ENCODE measurements at places on chromosomes 3 and 15.

GRCh38 chr15:41597787-41598186, 38.8 kb downstream of the TYRO3 start:
- no peak for DNase-seq

DNA sequence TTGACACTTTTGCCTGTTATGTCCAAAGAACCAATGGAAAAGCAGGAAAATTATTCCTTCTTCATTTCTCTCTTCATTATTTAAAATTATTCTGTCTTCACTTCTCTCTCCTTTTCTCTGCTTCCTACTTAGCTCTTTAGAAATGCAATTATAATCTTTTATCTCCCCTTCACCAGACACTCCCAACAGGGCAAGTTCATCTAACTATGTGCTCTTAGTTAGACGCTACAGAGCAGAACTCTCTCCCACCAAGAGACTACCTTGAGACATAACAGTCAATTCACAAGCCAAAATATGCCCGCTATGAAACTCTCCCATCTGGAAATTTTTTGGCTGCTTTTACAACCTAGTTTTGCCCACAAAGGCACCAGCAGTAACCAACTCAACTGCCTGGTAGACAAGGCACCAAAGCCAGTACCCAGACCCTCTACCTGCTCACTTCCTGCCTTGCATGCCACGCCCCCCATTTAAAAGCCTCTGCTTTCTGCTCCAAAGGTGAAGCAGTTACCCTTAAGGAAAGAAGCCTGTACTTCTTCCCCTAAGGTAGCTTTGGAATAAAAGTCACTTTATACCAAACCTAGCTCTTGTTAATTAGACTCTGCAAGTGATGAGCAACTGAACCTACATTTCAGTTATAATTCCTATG, 28.1 kb downstream of the CCRL2 start:
- DNase-seq: no peak

DNA sequence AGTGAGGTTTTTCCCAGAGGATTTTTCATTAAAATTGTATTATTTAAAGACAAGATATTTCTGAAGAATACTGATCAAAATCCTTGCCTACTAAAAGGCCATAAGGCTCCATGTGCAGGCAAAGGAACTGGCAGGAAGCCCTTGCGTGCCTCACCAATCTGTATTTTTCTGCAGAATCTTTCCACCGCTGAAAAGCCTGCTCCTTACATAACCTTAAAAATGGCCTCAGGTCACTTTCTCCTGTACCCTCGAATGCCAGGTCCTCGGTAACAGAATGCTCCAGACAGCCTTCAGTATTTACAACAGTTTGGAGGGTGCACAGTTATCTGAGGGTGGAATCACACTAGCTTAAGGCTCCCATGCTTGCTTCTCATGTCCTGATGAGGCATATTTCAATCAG, 3.2 kb downstream of the MORC1 start:
- DNase-seq: no peak

- DNase-seq: no peak
Observed at GRCh38 chr15:50758712-50759205, 6.7 kb downstream of the SPPL2A start.

DNA sequence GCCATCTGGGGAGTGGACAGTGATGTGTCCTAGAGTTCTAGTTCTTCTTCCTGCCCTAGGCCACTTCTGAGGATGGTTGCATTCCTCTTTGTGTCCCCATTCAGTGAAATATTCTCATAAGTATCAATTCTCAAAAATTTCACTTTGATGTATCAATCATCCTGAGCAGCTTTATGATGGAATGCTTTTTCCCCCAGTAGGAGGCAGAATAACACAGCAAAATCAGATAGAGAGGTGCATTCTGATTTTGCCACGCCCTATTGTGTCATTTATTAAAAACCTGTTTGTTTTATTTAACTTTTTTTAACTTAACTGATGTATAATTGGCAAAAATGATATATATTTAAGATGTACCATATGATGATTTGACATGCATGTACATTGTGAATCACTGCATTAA, 656.0 kb upstream of the GRM7 start:
- DNase-seq: no peak

DNA sequence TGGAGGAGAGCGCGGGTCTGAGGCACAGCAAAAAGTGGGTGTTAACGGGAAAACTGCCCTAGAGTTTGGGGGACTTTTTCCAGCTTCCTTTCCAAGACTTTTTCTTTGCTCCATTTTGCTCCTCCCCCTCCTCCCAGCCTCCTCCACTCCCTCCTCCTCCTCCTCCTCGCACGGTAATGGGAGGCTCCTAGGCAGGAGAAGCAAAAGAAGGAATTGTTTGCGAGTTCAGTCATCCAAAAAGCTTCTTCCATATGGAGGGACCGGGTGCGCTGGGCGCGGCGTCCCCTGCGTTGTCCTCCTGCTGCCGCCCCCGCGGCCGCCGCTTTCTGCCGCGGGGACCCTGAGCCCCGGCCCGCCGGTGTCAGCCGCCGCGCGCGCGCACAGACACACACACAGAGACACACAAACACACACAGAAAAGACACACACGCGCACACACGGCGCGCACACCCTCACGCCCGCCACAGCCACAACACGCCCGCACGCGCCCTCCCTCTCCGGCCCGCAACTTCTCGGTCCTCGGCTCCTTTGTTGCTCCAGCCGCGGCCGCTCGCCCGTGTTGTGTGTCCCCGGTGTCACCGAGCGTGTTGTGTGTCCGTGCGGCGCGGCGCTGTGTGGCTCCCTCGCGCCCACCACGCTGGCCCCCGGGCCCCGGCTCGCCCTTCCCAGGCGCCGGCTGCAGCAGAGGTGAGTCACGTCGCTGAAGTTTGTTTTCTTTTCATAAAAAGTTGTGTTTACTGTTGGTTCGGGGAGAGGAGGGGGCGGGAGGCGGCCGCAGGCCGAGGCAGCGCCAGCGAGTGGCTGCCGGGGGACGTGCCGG, at the start of gene BOC:
Gene BOC (plus strand): TSS at position 228 of the 820 bp plus-strand sequence. CDS start 38,246 bp downstream, outside the sequence.
- no peak for DNase-seq

DNA sequence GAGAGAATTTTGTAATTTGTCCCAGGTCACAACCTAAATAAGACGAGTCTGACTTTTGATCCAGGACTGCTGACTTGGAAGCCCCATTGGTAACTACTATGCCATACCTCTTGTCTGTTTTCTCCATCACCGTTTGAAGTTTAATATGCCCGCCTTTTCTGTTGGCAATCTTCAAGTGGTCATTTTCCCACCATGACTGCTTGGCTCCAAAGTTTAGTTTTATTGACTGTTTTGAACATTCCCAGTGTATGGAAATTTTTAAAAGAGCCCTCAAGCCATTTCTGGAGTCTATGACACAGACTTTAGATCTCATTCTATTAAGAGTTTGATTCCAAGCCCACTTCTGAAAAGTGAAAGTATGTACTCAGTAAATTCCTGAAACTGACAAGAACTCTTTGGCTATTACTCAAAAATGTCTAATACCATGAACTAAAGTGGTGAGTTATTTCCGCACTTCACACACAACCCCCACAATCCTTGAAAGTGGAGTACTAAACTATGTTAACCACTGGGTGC, 136.7 kb upstream of the ADAMTS9 start:
- no peak for DNase-seq

- DNase-seq: no peak
Observed at GRCh38 chr3:156217674-156218352, 97.4 kb downstream of the KCNAB1 start.

- DNase-seq: peak; percentile 53
Observed at GRCh38 chr3:171248426-171249111, 211.6 kb downstream of the TNIK start.

DNA sequence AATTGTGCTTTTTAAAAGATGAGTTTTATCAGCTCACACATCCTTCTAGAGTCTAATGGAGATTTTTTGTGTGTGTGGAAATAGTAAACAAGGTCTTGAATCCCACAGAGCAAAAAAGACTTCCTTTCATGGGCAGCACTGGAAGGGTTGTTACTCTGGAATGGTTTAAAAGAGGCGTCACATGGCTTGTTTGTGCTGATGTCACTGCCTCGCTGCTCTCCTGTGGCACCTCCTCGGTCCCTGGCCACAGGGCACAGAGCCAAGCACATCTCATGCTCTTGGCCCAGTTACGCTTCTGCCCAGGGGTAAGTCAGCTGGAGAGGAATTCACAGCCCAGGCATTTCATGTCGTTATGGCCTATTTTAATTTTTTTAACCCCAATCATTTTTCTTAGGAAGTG, 53.2 kb downstream of the PGPEP1L start:
- DNase-seq: no peak

DNA sequence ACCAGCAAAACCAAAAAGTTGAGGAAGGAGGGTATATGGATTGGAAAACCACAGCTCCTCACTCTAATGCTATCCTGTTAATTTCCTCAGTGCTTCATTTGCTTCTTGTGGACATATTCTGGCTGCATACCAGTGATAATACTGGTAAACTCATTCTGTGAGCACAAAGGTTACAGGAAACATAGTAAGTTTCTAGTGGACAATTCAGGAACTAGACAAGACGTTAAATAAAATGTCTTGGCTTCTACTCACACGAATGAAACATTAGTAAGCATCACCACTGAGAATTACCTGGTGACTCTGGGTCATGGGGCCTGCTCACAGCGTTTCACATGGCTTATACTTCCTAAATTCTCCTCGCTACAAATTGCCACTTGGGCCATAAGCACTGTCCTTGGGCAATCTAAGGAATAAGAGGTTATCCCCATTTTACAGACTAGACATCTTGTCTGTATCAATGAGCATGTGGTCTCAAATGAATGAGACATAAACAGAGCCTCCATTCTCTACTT, 20.1 kb upstream of the PPIB start:
- DNase-seq: no peak

DNA sequence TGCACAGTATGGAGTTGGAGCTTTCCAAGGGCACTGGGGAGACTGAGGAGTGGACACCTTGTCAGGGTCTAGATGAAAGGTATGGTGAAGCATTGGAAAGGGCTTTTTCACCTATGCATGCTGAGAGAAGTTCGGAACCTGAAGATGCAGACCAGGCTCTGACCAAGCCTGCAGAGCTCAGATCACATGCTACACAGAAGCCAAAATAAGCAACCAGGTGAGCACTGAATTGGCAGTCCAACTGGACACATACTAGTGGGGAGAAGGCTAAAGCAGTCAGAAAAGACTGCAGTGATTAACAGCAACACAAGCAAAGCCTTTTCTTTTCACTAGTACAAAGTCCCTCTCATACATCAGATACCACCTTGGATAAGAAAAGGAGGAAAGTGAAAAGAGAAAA, 238.3 kb upstream of the PLSCR5 start:
- DNase-seq: no peak

DNA sequence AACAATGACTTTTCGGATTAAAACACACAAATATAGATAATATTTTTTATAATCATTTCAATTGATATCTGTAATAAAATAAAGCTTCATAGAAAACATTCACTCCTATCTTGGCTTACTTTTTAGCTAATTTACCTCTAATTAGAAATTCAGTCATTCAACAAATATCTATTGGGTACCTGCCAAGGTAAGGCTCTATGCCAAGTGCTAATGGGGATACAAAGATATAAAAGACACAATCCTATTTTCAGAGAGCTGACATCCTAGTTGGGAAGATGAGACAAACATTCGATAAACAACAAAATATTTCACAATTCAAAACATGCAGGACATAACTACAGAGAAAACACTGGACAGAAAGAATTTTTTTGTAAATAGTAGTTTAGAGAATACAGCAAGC, 63.3 kb downstream of the ULK4 start:
- DNase-seq: no peak

DNA sequence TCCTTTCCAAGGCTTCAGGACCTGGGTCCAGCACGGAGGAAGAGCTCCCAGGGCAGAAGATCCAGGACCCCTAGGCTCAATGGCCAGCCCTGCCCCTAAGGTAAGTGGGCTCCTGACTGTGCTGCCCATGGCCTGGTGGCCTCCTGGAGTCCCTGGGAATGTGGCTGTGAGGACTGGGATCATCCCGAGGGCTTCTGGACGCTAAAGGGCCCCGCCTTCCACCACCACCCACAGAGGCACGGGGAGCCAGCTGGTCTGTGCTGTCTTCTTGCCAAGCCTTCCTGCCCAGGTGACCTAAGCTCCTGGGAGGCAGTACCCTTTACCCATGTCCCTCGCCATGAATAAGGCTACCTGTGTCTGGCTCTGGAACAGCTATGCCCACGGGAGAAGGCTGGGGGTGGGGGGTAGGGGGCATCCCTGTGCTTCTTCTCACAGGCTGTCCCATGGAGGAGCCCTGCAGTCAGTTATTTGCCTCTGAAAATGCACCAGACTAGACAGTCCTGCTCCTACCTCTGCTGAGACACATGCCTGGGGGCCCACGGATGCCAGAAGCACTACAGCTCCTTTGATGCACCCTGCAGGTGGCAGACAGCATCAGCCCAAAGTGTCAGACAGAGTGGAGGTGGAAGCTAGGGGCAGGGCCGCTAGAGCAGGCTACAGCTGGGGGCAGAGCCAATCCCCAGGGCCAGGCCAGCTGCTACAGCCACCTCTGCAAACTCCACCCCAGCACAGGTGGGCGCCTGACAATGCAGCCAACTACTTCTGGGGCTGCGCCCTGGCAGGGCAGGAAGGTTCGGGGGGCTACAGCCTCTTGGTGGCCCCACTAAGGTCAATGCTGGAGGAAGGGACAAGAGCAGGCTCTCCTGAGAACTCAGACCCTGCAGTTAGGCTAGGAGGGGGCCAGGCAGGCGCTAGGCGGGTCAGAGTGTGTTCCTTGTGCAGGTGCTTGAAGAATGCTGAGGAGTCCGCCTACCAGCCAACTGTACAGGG, 90.9 kb downstream of the SEC22A start:
- no peak for DNase-seq

- DNase-seq: no peak
Observed at GRCh38 chr3:49805367-49805782, 2.3 kb downstream of the INKA1 start.

Data from T-helper 1 cell (primary cell).